ENCODE measurements at places on chromosomes 2 and 18. TPM values are rescaled to one million over a fixed set of nuclear protein-coding genes. Genes with fewer than 3 reads are reported as not detected.

DNA sequence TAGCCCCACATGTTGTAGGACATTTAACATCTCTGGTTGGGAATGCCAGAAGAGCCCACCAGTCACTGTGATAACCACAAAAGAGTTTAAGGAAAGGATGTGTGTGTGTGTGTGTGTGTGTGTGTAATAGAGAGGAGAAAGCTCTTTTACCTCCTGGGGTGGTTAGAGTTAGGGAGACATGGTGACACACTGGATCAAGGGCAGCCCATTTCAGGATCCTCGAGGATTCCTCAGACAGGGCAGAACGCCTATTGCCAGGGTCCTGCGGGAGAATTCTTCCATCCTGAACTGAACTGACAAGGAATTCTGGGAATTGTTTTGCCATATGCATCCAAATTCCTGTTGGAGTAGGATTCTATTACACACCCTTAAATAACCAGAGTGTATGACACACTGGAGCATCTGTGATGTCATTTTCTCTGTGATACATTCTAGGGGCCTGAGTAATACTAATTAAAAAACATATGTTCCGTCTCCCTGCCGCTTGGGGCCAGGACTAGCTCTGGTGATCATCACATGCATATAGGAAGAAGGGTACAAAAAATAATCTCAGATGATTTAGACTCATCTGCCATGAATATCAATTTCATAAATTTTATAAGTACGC is 156.4 kb upstream of the MMADHC start:
- no peak for DNase-seq

- no peak for DNase-seq
These were observed 103.3 kb upstream of the RBBP8 start for GRCh38 chr18:22829781-22830180.

DNA sequence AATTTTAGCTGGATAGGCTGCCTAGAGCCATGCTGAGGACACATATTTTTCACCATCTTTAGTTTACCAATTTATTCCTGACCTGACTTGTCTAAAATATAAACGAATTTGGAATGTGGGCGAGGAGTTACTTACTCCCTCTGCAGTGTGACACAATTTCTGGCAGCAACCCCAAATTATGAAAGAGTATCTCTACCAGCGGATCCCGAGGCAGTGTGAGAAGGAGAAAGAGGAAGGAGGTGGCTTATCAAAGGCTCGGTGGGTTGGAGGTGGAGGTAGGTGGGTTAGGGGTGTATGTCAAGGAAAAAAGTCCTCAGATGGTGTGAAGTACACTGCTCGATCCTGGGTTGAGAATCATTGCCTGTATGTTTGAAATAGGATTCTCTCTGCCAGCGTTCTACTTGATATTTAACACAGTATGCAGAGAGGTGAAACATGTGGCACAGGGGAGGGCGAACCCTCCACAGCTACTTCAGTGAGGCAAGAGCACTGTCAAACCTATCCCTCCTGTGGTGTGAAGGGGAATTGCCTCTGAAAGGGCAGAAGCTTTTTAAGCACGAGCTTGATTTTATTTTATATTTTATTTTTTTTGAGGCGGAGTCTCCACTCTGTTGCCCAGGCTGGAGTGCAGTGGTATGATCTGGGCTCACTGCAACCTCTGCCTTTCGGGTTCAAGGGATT is 76.0 kb downstream of the RFTN2 start:
- DNase-seq, result peak; percentile 9

DNA sequence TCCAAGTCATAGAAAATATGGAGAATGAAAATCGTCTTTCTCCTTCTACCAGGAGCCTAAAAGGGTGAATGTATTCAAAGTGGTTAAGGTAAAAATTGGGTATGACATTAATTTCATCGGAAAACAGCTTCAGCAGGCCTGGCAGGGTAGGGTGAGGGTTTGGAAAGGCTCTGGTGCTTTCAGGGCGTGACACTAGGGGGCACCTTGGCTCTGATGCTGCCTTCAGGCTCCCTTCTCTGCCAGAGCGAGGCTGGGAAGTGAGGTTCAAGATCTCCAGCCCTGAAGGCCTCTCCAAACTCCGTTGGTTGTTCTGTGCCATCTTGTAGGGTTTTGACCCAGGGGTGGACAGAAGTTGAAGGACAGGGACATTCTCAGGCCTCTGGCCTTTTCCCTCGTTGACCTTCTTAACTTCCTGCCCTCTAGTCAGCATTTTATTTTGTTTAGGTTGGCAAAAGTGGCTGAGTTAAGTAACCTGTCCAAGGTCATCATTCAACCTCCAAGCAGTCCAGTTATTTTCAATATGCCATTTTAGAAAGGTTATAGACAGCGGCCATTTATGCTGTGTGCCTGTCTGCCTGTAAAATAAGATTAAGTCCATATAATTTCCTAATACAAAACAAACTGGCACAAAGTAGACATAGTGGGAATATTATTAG is 40.3 kb downstream of the EML6 start:
- DNase-seq, result no peak

DNA sequence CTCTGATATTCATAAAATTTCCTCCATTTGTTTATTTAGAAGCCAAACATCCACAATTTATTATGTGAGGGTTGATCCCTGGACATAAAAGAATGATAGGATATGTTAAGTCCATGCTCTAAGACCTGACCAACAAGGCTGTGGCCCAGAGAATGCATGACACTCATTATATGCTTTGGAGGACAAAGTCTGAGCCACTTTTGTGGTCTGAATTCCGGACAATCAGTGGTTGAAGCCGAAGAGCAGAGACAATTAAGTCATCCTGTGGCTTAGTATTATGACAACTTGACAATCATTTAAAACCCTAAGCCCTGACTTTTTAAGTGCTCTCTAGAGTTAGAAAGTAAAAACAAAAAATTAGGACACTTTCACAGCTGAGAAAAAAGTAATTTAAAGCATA is 483.3 kb downstream of the PLCL1 start:
- no peak for DNase-seq

- no peak for DNase-seq
These were observed 202.6 kb upstream of the ID2 start for GRCh38 chr2:8479298-8479697.

The TRPM8 gene
- total RNA-seq, result not detected

The CYB5A gene
- 24.9 TPM for total RNA-seq

The SLC4A5 gene
- 0.97 TPM for total RNA-seq

DNA sequence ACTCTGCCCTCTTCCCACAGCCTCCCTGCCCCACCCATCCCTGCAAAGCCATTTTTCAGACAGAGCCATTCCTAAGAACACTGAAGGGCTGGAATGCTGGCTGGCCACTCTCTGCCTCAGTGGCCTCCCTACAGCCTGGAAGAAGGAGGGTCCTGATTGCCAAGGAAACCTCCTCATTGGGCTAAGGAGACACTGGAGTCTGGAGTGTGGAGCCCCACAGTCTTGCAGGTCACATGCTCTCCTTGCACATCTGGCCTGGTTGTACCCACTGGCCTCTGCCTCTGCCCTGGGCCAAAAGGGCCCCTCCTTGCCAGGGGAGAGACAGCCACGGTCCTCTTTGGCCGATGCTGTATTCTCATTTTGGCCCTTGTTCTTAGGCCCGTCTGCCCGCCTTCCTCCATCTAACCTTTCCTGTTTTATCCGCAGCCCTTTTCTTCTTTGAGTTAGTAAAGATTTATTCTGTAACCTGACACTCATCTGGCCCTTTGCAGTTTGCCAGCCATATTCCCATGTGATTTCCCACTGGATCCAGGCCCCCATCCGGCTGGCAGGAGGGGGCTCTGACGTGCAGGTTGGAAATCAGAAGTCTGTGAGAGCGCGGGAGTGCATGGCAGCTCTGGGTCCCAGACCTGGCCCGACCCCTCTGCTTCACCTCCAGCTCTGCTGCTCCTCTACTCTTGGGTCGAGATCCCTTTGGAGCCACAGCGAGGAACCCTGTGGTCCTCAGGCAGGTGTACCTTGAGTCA is 11.0 kb upstream of the CATIP start:
- no peak for DNase-seq

DNA sequence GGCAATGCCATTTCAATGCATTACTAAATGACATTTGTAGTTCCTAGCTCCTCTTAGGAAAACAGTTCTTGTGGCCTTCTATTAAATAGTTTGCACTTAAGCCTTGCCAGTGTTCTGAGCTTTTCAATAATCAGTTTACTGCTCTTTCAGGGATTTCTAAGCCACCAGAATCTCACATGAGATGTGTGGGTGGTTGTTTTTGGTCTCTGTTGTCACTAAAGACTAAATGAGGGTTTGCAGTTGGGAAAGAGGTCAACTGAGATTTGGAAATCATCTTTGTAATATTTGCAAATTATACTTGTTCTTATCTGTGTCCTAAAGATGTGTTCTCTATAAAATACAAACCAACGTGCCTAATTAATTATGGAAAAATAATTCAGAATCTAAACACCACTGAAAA is 45.3 kb downstream of the HADHB start:
- DNase-seq, result no peak
